Motor neuron (in vitro differentiated cells): ENCODE measurements at places on chromosomes 4 and X. TPM values are rescaled to one million over a fixed set of nuclear protein-coding genes. Genes with fewer than 3 reads are reported as not detected.

Gene C4orf50
- 0.69 and 0.73 TPM in 2 replicates for total RNA-seq

Gene NHSL2
- 0.13 and 1.2 TPM in 2 replicates for total RNA-seq

Gene IL15
- total RNA-seq = 1.0 and 3.3 TPM in 2 replicates

Gene JCHAIN
- 0.23 TPM in 1 of 2 replicates, not detected in the other for total RNA-seq

Gene BMX
- total RNA-seq = not detected in 2 replicates

Gene POLN
- 1.1 and 2.0 TPM in 2 replicates for total RNA-seq

Gene HPSE
- total RNA-seq = 1.1 and 1.2 TPM in 2 replicates

Gene FGFBP2
- total RNA-seq = 0.71 and 0.74 TPM in 2 replicates

Gene RAB9A
- total RNA-seq = 18.1 and 19.3 TPM in 2 replicates

Gene PCDH10
- 19.0 and 19.2 TPM in 2 replicates for total RNA-seq

Gene SLC7A11
- total RNA-seq = 2.1 and 2.4 TPM in 2 replicates

Gene COX7B2
- not detected in 2 replicates for total RNA-seq

Gene CSN1S1
- total RNA-seq = not detected in 2 replicates

Gene ADH1C
- total RNA-seq = not detected in 2 replicates

Gene SYP
- total RNA-seq = 0.92 and 1.0 TPM in 2 replicates

Gene GPR119
- total RNA-seq = not detected in 2 replicates

Gene ZCCHC4
- total RNA-seq = 7.2 and 8.3 TPM in 2 replicates

Gene SPARCL1
- 473 and 479 TPM in 2 replicates for total RNA-seq

Gene IL21
- not detected in 2 replicates for total RNA-seq

Gene BEX5
- total RNA-seq = not detected in 2 replicates

Gene MAGEC1
- 0.38 TPM in 1 of 2 replicates, not detected in the other for total RNA-seq

Gene SHROOM2
- 2.5 and 2.6 TPM in 2 replicates for total RNA-seq

Gene TMEM128
- total RNA-seq = 26.7 and 27.6 TPM in 2 replicates

Gene SERPINA7
- not detected in 2 replicates for total RNA-seq

Gene CPLX1
- 7.9 and 10.2 TPM in 2 replicates for total RNA-seq

Gene RP2
- 10.7 TPM in 2 replicates for total RNA-seq

Gene GAB1
- total RNA-seq = 62.9 and 73.2 TPM in 2 replicates

Gene SLC49A3
- 0.36 and 1.0 TPM in 2 replicates for total RNA-seq

Gene SLC10A4
- total RNA-seq = 2.9 and 3.0 TPM in 2 replicates

Gene FAAH2
- 1.1 and 1.3 TPM in 2 replicates for total RNA-seq

Gene RHOH
- total RNA-seq = 0.16 and 0.25 TPM in 2 replicates

Gene ALB
- not detected in 2 replicates for total RNA-seq

Gene POU4F2
- 0.04 and 0.09 TPM in 2 replicates for total RNA-seq

Gene MAGEA3
- total RNA-seq = not detected in 2 replicates
